ENCODE measurements at places on chromosomes 3 and 15.

DNA sequence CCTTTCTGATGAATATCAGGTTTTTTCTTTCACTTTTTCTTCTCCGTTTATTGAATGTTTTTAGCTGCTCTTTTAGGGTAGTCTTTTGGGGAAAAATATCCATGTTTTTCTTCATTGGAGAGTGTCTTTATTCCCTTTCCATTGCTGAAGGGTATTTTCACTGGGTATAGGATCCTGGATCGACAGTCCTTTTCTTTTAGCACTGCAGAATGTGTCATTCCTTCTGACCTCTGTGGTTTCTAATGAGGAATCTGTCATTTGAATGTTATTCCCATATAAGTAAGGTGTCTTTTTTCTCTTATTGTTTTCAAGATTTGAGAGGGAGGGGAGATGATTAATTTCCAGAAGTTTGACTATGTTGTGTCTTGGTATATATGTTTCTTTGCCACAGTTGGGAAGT is 96.8 kb downstream of the BBX start:
- DNase-seq: no peak

DNA sequence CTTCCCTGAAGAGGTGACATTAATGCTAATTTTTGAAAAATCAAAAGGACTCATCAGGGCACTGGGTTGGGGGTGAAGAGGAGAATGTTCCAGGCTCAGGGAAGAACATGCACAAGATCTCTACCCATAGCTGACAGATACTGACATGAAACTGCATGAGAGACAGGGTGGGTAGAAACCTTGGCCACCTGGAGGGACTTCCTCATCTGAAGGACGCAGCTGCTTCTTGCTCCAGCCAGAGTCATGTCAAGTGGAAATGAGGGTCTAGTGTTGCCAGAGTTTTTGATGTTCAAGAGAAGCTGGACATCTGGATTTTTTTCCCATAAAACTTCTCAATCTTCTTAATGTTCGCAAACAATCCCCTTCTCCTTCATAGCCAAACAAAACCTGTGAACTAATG is 29.7 kb downstream of the AMOTL2 start:
- no peak for DNase-seq

DNA sequence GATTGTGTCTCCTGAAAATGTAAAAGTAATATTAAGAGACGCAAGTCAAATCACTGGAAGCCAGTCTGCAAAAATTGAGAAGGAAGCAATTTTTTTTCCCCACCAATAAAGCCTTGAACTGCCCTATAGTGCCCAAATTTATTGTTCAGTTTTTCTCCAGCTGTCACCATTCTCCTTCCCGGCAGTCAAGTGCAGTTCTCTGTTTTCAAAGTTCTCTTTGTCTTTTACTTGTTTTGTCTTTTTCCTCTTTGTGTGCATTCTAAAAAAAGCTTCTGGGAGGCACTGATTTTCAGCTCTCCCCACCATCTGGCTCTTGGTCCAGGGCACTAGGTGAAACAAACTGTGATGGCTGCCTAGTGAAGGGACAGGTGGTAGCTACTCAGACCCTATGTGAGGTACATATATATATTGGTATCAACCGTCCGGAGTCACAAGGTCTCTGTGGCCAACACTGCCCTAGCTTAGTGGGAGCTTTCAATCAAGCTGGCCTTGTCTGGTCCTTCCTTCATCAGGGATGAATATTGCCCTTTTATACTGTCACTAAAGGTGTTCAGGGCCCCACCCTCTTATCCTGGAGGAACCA is 6.1 kb upstream of the CLRN1 start:
- DNase-seq: no peak

DNA sequence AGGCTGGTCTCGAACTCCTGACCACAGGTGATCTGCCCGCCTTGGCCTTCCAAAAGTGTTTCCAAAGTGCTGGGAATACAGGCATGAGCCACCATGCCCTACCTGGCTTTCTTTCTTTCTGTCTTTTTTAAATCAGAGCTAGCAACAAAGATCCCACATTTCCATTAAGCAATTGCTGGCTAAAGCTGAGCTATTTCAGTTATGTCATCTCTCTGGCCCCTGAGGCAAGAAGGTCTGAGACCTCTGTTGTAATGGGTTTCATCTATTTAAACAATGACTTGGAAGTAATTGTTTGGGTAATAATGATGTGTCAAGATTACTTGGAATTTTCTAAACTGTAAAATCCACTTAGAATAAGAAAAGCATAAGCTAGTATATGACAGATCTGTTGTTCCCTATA is 30.2 kb upstream of the CRBN start:
- DNase-seq: no peak

DNA sequence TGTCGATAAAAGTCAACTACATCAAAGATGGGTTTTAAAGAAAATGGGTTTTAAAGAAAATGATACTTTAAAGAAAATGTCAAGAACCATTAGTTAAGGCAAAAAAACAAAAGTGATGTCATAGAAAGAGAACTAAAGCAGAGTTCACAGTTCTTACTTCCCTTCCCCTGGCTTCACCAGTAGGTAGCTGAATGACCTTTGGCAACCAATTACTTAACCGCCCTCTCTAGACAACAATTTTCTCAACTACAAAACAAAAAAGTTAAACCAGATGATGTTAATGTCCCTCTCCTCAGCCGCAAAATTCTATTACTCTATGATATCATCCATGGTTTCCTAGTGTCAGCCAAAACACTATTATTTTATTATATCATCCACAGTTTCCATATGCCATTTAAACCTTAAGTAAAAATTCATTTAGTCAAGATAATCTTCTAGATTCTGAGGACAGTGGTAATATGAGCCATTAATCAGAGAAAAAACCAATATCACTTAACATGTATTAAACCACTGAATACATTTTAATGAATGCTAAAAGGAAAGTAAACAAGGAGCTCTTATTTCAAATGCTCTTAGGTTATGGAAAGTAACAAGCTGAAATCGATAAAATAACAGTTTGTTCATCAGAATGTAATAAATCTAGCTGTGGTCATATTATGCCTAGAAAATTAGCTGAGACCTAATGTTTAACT is 13.1 kb downstream of the RYK start:
- DNase-seq: no peak

DNA sequence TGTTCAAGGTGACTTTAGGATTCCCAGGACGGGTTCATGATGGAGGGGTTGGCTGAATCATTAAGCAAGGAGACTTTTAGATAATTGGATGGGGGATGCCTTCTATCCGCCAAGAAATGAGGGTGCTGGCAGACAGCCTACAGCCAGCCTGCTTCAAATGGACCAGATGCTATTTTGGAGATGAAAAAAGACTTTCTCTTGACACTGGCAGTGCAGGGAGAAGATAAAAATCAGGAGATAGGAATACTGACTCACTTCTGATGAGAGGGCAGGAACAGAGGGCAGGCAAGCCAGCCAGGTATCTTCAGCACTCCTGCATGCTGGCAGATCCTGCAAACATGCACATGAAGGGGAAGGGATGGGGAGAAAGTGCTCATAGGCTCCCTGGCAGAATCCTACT is 7.7 kb upstream of the SYN2 start:
- DNase-seq: no peak

DNA sequence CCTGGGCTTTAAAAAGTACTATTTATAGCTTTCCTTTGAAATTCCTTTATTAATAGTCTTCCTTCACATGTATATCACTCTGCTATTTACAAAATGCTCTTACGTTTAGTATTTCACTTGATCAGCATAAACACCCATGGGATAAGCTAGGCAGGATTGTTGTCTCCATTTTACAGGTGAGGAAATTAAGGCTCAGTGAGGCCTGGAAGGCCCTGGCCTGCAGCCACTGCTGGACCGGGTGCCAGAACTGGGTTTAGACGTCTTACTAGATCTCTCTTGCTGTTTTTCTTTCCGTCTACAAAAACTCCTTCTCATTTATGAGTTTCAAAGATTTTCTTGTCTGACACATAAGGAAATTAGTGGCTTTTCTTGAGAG is 236.4 kb downstream of the LPP start:
- no peak for DNase-seq

- no peak for DNase-seq
Measured at GRCh38 chr3:21754839-21755238, 3.8 kb upstream of the ZNF385D start.

- DNase-seq: no peak
Measured at GRCh38 chr15:29656636-29657475, 165.4 kb downstream of the TJP1 start.

- no peak for DNase-seq
Measured at GRCh38 chr3:169391672-169392071, 271.8 kb downstream of the MECOM start.

GRCh38 chr3:4270720-4271119 is 32.4 kb upstream of the SETMAR start:
- peak; percentile 19 for DNase-seq
